NCI-H446 (cell line): ENCODE measurements at places on chromosomes 11 and 22.
A peak's percentile ranks its signal among the peaks of the same experiment; 100 is the strongest.

DNA sequence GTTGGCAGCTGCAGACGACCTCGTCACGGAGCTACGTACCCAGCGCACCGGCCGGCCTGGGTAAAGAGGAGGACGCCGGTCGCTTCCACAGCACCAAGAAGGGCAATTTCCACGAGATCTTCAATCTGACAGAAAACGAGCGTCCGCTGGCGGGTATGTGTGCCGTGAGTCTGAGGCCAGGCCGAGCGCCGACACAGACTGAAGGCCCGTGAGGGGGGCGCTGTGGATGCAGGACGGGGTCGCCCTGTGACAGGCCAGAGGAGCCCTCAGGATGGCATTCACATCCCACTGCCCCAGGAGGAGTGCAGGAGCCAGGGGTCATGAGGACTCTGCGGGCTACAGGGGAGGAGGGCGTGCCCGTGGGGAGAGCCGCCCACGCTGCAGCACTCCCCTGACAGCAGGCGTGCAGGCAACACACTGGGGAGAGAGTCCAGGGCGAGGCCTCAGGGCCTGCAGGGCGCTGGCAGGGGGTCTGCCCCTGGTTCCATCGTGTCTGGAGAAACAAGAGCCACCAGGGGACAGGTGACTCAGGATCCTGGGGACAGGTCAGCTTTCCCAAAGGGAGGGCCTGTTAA, 53.6 kb downstream of the GRAMD4 start:
- DNase-seq, result no peak

GRCh38 chr22:28791841-28792490, 8.4 kb downstream of the XBP1 start:
- DNase-seq, result no peak

GRCh38 chr11:15180212-15180792, 65.6 kb downstream of the INSC start:
- DNase-seq, result no peak

DNA sequence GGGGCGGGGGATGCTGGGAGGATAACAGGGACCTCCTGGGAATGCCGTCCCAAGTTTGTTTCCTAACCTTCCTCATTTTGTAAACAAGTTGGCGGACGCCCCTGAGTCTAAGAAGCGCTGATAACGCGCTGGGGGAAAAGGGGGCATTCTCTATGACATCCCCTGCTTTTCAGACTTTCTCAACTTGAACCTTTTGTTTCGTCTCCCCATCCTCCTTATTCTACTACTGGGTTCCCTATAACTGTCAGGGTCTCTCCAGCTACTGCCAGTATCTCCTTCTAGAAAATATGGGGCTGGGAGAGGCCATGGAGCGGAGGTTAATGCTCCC, 654 bp downstream of the TMEM86A start:
- no peak for DNase-seq

GRCh38 chr11:35139722-35140282, 831 bp downstream of the CD44 start:
- DNase-seq, result peak; percentile 38
